LNCaP clone FGC (cell line): ENCODE measurements at places on chromosomes 7 and 10.

DNA sequence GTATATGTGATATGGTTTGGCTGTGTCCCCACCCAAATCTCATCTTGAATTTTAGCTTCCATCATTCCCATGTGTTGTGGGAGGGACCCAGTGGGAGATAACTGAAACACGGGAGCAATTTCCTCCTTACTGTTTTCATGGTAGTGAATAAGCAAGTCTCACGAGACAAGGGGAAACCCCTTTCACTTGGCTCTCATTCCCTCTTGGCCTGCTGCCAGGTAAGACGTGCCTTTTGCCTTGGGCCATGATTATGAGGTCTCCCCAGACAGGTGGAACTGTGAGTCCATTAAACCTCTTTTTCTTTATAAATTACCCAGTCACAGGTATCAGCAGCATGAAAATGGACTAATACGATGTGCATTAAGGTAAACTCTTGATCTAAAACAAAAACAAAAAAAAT lies 357.1 kb upstream of the AOAH start:
- no peak for DNase-seq

DNA sequence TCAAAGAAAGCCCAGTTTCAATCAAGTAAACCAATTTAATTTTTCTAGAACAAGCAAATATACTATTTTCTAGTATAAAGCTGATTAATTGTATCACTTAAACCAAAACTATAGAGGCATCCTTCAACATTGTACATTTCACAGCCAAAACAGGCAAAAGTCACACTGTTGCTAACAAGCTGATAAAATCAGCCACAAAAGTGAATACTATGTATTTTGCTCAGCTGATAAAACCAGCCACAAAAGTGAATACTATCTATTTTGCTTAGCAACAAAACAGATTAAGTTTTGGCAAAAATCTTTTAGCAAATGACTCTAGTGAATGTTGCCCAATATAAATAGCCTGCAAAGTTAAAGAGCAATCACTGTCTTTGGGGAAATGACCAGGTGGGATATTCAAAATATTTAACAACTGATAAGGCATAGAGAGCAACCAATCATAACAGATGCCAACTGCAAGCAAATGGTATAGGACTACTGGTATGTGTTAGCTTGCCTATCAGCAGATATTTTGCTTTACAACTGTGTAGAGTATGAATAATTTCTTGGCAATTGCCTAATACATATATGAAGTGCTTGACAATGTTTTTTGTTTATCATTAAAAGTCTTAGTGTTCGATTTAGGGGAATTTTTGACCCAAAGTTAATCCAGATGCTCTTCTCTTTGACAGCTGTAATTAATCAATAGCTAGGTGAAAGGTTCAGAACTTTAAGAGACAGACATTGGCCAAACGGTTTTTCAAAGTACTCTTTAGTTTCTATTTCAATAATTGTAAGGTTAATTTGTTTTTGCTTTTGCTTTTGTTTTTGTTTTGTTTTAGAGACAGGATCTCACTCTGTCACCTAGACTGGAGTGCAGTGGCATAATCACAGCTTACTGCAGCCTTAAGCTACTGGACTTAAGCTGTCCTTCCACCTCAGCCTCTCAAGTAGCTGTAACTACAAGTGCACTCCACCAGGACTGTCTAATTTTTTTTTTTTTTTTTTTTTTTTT lies 44.4 kb upstream of the SP4 start:
- DNase-seq: no peak

- no peak for DNase-seq
These were observed 325.7 kb upstream of the BMPER start for GRCh38 chr7:33579673-33579960.

DNA sequence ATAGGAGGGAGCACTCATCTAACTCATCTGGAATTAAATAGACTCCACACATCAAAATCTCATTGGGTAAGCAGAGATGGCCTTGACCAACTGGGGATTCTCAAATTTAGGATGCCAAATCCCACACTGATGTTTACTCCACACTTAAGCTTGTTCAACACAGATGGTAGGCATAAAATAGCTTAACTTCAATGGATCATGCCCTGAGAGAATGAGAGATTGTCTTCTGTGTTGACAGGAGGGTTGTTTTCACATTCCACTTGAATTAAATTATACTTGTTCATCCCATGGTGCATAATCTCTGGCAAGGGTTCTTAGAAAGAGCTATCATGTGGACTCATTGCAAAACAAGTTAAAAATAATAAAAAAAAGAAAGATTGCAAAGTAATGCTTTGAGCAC lies 391.4 kb downstream of the PLXDC2 start:
- DNase-seq: no peak

- DNase-seq: no peak
These were observed 145.6 kb downstream of the PFKFB3 start for GRCh38 chr10:6348096-6348874.

DNA sequence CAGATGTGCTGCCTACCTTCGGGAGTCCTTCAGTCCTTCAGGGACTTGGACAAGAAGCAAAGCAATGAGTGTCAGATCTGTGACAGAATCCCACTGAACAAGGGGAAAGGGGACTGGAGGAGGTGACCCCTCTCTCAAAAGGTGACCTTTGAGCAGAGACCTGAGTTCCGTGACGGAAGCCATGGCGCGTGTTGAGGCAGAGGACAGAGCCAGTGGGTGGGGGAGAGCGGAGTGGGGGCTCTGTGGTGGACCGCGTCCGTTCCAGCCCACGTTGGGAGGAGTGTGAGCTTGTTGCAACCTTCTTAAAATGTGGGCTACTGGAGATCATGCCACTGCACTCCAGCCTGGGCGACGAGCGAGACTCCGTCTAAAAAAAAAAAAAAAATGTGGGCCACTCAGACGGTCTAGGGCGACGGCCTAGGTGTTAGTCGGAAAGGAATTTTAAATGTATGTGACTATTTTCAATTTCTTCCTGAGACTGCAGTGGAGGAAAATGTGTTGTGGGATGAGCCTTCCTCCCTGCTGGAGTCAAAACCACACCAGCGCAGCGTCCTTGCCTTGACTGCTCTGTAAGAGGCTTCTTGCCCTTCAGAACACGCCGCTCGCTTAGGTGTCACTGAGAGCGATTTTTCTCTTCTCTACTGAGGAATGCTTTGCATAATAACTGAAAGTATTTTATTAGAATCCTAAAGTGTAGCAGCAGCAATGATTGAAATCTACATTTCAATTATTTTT lies 272.7 kb downstream of the CELF2 start:
- DNase-seq: no peak

DNA sequence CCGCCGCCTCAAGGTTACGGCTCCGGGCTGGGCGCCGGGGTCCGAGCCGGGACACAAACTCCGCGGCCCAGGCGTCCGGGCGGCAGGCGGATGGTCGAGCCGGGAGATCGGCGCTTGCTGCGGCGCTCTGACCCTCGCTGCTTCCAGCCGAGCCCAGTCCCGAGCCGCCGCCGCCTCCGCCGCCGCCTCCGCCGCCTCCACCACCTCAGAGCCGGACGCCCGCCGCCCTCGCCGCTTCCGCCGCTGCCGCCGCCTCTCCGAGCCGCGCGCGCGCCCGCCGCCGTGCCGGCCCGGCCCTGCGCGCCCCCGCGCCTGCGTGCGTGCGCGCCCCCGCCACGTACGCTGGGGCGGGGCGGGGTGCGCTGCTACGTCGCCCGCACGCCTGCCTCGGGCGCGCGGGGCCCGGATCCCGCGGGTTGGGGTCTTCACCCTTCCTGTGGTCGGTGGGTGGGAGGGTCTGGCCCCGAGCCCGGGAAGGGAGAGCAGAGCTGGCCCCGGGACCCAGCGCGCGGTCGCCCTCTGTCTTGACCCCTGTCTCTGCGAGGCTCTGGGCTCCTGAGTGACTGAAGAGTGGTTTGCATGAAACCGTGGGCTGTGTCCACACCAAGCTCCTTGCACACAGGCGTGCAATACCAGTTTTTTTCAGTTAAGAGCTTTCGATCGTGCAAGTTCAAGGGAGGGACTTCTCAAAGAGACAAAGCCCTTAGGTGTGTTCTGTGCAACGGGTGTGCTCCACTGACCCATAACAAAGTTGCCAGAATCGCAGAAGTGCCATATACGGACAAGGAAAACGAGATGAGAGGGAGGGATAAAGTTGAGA lies at the start of gene SMURF1:
TSS of gene SMURF1 (minus strand) at position 256 of the 820 bp plus-strand sequence. CDS start 328 bp downstream, outside the sequence.
- DNase-seq: no peak

GRCh38 chr7:157813053-157813452 lies 476.2 kb downstream of the DNAJB6 start:
- DNase-seq: no peak

DNA sequence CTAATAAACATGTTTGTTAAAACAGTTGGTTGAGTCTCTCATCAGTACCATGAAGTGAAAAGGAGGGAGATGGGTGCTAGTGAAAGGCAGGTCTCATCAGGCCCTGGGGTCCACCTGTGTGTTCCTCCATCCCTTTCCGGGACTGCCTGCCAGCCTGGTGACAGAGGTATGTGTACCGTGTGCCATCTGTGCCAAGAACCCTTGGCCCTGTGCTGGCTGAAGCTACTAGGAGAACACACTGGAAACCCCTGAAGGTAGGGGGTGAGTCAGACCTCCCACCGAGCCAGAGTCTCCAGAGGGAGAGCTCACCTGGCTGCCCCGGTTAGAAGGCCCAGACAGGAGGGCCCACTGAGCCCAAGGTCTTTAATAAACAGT lies 2.3 kb downstream of the DDIT4 start:
- peak; percentile 86 for DNase-seq

DNA sequence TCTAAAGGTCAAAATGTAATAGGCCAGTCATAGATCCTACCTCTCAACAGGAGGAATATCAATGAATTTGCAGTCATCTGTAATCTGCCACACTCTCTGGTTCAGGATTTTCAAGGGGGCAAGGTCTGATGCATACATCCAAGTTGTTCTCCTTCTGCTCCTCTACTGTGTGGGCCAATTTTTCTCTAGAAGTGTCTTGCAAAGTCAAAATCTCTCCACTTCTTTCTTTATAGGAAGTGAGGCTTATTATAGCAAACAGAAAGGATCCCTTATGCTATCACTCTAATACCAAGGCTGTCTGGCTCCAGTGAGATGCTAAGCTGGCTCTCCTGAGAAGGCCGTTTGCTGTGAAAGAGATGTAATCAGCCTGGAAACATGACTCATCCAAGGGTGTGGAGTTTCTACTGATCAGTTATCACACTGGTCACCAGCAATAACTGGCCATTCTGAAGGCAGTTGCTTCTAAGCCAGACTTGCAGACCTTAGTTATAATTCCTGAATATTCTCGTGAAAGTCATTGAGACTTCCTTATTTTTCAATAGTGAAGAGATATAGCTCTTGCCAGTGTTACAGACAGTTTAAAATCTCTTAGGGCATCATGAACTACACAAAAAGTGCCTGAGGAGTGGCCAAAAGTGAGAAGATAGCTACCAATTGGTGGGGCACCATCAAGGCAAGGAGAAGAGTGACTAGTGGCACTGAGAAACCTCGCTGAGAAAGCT lies 43.2 kb upstream of the LRGUK start:
- no peak for DNase-seq

- no peak for DNase-seq
These were observed 1352.8 kb downstream of the REEP3 start for GRCh38 chr10:64873959-64874358.

- DNase-seq: no peak
These were observed 203.1 kb upstream of the PDE1C start for GRCh38 chr7:32273297-32273696.

DNA sequence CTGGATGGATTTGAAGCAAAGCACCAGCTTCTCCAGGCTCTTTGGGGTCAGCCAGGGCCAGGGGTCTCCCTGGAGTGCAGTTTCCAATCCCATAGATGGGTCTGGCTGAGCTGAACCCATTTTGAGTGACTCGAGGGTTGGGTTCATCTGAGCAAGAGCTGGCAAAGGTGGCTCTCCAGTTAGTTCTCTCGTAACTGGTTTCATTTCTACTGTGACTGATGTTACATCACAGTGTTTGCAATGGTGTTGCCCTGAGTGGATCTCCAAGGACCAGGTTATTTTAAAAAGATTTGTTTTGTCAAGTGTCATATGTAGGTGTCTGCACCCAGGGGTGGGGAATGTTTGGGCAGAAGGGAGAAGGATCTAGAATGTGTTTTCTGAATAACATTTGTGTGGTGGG lies 14.2 kb downstream of the LEP start:
- no peak for DNase-seq

- no peak for DNase-seq
These were observed 6.9 kb downstream of the PPIF start for GRCh38 chr10:79354141-79354540.

DNA sequence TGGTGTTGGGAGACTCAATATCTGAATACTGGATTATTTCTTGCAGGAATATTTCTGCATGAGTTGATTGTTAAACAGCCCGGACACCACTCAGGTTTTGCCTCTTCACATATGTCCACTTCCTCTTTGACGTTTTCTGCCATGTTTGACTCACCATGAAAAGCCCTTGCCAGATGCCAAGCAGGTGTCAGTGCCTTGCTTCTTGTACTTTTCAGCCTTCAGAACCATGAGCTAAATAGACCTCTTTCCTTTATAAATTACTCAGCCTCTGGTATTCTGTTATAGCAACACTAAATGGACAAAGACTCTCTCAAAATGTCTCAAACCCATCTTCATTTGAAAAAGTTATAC lies 24.7 kb upstream of the MACC1 start:
- DNase-seq: no peak

DNA sequence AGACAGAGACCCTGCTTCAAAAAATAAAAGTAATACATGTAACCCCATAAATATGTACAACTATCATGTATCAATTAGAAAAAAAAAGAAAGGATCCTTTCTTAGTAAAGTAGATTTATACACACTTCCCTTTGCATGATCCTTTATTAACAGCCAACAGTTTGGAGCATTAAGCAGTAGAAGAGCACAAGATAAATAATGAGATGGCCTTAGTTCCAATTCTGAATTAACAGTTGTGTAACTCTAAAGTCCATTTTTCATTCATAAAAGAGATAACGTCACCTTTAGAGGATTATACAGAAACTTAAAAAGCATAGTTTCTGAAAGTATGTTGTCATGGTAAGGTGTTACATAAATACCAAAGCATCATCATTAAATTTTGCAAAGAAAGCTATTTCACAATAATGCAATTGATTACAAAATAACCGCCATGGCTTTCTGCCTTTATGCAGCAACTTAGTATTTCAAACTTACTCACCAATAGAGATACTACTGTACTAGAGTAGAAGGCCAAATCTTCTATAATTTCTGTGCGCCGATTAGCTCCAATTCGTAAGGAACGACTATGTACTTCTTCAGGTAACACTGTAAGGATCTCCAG lies 40.3 kb downstream of the TNPO3 start:
- DNase-seq: no peak

GRCh38 chr7:107528461-107528860 lies 35.3 kb downstream of the COG5 start:
- DNase-seq: no peak

GRCh38 chr10:79185067-79185774 lies 116.5 kb downstream of the ZMIZ1 start:
- no peak for DNase-seq

GRCh38 chr10:80274396-80275134 lies 14.9 kb downstream of the MAT1A start:
- DNase-seq: no peak
